ENCODE measurements at places on chromosomes 4 and X.

GRCh38 chr4:171235521-171235920 lies 577.7 kb upstream of the GALNTL6 start:
- no peak for DNase-seq

- no peak for DNase-seq
Measured at GRCh38 chr4:90580326-90580725, 453.1 kb downstream of the CCSER1 start.

DNA sequence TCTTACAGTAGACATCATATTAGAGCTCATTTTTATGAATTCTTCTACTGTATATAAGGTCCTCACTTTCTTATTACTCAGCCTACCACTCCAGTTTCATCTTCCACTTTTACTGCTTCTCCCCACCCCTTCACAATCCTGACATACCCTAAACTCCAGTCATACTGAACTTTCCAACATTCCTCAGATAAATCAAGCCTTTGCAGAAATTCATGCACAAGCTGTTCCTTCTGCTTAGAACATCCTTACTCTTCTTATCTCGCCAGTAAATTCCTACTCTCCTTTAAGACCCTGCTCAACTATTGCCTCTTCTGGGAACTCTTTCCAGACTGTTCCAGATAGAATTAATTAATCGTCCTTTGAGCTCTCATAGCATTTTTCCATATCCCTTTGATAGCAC lies 24.8 kb downstream of the RTL9 start:
- DNase-seq, result no peak

GRCh38 chrX:120727911-120728310 lies 98.1 kb upstream of the C1GALT1C1 start:
- DNase-seq, result no peak

GRCh38 chrX:112053169-112053568 lies 29.4 kb downstream of the TRPC5 start:
- DNase-seq, result no peak

DNA sequence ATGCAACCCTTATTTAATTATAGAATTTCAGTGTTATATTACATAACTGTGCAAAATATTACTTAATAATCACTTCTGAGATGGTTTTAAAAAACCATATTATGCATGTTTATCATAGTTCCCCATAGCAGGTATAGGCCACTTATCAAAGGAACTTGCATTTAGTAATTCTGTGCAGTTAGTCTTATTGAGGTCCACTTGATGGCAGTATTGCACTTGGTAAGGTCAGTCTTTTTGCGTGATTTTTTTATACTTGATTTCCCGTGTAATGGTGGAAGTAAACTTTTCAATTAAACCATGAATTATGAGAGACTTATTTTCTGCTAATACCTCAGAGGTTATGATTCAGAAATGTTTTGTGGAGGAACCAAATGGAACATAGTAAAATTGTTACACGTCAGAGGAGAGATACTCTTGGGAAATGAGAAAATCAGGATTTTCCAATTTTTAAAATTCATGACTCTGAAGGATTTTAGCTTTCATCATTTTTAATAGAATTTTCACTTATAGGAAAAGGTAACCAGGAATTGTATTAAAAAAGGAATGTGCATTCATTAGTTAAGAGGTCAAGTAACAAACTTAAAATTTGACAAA lies 230.0 kb downstream of the CCSER1 start:
- peak; percentile 19 for DNase-seq

- no peak for DNase-seq
Measured at GRCh38 chr4:99749445-99750391, 66.9 kb upstream of the DAPP1 start.

DNA sequence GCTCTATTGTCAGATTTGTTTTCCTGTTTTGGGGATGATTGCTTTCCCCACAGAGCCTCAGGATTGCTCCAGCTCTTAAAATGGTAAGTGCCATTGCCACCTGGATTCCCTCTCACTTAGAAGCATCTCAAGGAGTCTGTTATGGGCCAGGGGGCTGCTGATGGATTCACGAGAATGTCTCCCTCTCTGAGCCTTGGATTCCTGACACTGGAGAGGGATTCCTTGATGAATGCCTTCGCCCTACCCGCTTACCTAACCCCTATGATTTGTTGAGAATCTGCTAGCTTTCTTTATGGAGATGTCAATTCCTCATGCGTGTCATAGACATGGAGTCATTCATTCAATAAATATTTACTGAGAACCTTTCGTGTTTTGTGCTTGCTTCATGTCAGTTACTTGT lies 36.9 kb upstream of the TENM3 start:
- no peak for DNase-seq
